ENCODE measurements at places on chromosomes 2 and 18.

DNA sequence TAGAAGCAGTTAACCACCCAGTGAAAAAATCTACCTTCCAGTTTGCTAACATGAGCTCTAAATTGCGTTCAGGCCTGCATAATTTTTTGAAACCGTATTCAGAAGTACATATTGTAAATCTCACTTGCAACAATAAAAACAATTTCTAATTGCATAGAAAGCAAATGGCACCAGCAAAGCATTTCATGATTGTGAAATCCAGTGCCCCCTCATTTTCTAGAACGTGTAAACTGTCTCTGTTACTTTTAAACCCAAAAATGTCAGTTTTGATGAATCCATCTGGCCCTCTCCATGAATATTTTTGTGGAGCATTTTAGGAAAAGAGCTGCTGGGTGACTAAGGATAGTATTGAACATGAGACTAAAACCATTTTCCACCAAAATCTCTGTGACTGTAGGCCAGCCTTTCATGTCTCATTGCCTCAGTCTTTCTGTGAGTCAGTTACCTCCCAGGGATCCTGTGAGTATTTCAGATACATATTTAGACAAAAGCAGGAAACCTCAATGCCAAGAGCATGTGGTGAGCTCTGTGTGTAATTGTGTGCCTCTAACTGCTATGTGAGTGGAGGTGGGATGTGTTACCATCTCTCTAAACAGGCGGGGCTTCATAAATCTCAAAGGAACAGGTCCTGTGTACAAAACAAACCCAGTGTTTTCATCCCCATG is 477.8 kb upstream of the DCC start:
- DNase-seq: no peak

- no peak for DNase-seq
These were observed 228.1 kb upstream of the TRIB2 start for GRCh38 chr2:12488352-12489318.

DNA sequence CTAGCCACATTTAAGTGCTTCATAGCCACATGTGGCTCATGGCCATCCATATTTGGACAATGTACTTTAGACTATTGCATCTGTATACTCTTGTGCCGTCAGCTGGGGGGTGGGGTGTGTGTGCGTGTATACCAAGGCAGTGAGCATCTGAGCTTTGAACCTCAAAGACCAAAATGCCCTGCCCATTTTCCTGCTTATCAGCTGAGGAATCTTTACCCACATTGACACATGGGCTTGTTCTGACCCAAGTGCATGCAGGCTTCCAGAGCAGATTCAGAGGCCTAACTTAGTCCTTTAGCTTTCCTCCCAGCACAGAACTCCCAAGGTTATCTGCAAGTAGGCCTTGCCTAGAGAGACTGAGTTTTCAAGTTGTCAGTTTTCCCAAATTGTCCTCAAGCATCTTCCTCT is 11.1 kb upstream of the MOCOS start:
- no peak for DNase-seq

DNA sequence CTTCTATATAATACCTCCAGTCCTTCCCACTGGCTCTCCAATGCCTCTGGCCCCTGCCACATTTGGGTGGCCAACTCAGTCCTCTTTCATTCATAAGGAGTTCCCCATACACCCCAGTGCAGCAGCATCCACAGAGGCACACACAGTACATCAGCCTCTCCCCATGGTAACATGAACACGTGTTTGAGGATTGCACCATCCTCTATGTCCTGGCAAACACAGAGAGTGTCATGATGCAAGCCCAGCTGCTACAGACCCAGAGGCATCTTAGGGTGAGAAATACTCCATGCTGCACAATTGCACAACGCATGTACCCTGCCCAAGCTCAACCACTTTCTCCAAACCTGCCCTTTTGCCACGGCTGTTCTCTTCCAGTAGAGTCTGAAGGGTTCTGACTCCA is 11.5 kb downstream of the IGFBP5 start:
- peak; percentile 93 for DNase-seq

DNA sequence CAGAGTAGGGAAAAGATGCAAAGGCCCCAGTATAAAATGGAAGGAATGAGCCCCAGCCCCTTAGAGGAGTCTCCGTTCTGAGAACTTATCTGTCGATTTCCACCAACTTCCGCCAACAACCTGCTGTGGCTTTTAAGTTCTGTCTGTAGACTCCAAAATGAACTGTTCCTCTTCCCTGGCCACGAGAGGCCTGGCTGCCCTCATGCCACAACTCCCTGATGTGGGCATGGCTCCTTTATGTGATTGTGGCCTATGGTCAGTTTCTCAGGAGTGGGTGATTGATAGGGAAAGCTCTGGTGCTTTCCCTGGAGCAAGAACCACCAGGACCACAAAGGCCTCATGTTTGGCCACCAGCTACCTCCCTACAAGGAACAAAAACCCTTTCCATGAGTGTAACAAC is 18.8 kb upstream of the CD207 start:
- no peak for DNase-seq

DNA sequence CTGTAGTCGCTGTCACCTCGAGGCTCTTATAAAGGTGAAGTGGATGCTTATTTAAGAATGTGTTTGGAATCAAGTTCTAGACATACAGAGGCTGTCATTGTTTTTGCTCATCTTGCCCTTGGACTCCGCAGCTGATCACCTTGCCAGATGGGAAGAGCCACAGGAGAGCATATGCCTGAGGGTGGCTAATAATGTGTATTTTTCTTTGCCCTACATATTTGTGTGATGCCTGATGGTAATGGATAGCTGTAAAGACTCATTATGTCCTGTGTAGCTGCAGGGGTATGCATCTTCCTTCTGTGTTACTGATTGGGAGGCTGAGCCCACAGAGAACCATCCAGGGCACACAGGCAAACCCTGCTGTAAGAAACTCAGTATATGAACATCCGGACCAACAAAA is 61.7 kb downstream of the PRKCE start:
- DNase-seq: no peak

GRCh38 chr18:30132959-30133358 is 909.6 kb downstream of the DSC3 start:
- no peak for DNase-seq

- DNase-seq: no peak
These were observed 6.8 kb downstream of the ASXL3 start for GRCh38 chr18:33584548-33585430.

DNA sequence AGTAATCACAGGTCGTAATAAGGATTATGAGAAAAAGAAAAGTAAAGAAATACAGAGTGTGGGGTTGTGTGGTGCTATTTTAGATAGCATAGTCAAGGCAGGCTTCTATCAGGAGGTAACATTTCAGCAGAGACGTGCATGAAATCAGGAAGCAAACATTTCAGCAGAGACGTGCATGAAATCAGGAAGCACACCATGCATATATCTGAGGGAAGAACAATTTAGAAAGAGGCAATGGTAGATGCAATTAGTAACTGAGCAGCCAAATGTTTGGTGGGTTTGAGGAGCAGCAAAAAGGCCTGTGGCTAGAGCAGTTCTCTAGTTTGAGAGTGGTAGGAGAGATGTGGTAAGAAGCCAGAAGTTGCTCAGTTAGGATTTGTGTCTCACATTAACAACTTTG is 713.7 kb downstream of the ADCYAP1 start:
- DNase-seq: peak; percentile 41

DNA sequence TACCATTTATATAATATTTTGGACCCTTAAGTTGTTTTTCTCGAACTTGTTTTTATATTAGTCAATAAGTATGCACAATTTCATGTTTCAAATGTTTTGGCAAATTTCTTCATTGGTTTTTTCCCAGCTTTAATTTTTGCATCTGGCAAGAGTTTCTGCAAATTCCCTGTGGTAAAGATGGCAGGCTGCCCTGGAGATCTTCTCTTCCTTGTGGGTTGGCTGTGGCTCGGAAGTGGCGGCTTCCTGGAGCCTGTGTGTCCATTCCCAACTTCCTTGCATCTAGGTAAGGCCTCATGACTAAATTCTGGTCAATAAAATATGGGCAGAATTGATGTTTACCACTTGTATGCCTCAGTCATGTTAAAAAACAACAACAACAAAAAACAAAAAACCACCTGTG is 818.6 kb downstream of the EPHA4 start:
- DNase-seq: no peak

- no peak for DNase-seq
These were observed 751.3 kb upstream of the POU3F3 start for GRCh38 chr2:104102615-104103014.

GRCh38 chr2:96604104-96604503 is 34.0 kb downstream of the KANSL3 start:
- DNase-seq: no peak

GRCh38 chr2:95761556-95761955 is 169.8 kb downstream of the TRIM43 start:
- DNase-seq: no peak

DNA sequence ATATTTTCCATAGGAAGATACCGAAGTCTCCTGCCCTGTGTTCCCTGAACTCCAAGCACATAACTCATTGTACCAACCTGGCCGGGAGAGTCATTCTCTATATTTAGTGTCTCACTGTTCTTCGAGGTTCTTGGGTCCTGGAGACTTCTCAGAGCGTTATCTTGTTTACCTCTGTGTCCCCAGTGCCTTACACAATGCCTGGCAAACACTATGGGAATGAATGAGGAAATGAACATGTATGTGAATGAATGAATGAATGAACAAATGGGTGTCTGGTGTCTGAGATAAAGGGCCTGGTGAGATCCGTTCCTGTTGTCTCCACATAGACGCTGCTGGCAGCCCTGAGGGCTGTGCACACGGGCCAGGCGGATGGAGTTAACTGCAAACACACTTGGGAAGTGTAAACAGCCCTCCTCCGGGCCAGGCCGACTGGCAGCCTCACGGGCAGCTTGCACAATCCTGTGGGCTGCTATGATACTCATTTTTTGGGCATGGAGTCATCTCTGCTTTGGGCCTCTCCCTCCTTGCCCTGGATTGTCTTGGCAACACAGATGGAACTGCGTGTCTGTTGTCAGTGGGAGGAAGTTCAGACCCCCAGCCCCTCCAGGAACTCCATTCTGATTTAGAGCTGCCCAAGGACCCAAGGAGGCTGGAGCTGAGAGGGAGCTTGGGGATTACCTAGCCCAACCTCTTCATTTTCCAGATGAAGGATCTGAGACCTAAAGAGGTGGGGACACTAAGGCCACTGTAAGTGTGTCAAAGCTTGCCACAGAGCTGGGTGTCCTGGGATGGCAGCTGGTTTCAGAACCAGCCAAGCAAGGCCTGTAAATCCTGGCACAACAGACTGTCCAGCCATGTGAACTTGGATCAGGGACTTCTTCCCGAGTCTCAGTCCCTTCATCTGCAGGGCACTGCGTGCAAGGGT is 124.4 kb downstream of the INHBB start:
- peak; percentile 19 for DNase-seq

DNA sequence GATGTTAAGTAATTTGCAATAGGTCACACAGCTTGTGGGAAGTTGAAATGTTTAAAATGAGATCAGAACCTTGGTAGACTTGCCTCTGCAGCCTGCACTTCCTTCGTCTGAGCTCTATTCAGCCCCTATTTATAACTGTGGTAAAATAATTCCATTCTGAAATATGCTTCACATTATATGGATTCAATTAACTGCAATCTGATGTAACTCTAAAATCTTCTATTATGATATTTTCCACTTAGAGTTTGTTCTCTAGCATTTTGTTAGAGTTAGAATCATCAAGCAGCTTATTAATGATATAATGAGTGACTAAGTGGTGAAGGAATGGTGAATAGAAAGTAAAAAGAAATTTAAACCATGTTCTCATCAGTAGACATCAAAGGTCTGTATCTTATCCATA is 139.6 kb upstream of the ARHGAP28 start:
- no peak for DNase-seq

DNA sequence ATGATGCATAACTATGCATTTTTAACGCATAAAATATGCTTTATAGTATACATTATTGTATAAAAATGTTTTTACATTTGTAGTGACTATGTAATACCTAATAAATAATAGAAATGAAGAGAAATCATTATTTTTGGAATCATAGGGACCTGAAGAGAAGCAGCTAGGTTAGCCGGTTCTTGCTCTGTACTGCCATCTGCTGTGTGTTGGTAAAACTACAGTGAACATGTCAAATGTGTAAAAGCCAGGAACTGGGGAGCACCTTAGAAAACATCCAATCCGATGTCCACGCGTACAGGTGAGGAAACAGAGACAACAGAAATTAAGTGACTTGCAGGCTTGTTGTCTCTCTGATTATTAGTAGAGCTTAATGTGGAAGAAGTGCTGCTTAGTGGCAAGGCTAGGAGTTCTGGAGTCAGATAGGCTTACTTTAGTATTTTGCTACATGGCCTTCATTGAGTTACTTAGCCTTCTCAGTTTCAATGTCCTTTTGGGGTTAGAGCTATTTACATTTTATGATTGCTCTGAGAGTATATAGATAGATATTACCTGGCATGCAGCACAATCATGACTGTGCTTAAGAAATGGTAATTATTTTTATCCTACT is 386.5 kb downstream of the DLGAP1 start:
- peak; percentile 32 for DNase-seq

DNA sequence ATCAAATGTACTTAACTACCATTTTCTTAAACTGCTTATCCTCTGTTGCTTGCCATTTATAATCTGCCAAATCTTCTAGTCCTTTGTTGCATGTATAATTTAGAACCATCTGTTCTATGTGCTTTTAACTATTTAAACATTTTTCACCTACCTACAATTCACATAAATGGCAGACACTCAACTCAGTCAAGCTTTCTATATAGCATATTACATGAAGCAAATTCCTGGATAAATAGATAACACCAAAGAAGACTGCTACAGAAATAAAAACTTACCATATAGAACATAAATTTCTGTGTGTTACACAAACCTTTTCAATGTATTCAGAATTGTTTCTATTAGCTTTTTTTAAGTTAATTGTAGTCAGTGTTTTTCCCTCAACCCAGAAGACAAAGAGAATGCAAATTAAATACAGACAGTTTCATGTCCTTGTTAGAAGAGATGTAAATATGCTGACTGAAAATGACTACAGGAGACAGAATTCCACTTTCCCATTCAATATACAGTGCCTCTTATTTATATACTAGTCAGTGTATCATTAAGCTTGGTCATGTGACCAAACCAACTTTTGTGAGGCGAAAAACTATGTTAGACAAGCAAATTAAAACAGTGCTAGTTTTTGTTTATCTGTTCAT is 2.6 kb downstream of the BAZ2B start:
- DNase-seq: no peak

Measured in AML-193 (cell line).